ENCODE measurements at places on chromosomes 11 and 22. TPM values are rescaled to one million over a fixed set of nuclear protein-coding genes. Genes with fewer than 3 reads are reported as not detected.
A peak's percentile ranks its signal among the peaks of the same experiment; 100 is the strongest.

DNA sequence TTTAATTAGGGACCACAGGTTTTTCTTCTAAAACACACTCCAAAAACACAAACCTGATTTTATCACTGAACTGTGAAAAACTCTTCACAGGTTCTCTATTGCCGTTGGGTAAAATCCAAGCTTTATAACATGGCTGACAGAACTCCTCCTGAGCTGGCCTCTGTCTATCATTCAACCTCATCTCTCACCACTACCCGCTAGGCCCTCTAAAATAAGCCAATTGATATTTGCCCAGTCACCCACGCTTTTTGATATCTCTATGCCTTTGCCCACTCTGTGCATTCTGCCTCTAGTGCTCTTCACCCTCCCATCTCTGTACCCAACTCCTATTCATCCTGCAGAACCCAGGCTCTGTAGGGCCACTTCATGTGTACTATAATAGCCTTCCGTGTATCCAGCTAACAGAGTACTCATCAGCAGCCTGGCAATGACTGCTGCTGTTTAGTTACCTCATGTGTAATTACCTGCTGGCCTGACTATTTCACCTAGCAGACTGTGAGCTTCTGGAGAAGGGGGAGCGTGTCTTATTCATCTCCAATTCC, 1.1 kb upstream of the CNGA4 start:
- no peak overlapping the region for H3K4me3 ChIP-seq
- H3K36me3 ChIP-seq: no peaks in the 10 kb centered on the region
- no peaks in the 10 kb centered on the region for H3K4me1 ChIP-seq
- H3K27ac ChIP-seq: no peak overlapping the region

GRCh38 chr11:60482361-60482760, 10.2 kb upstream of the MS4A12 start:
- no peak overlapping the region for H3K4me3 ChIP-seq
- H3K4me1 ChIP-seq: no peaks in the 10 kb centered on the region
- no peaks in the 10 kb centered on the region for H3K36me3 ChIP-seq
- no peak for DNase-seq
- no peaks in the 10 kb centered on the region for H3K27me3 ChIP-seq
- H3K27ac ChIP-seq: no peak overlapping the region

DNA sequence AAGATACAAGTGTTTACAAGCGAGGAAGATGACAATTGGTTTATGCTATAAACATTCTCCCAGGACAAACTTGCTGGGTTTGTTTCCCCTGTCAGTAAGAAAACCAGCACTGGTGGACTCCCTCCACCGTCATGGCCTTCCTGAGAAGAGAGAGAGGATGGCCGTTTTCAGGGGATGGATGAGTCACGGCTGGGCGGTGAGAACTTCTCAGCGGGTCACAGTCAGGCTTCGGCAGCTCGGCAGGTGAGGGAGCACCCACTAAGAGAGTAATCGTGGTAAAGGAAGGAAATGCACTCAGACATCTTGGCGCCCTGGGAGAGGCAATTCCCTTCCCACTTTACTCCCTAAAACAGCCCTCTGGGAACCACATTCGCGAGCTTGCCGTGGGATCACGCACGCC, 83.9 kb downstream of the NCAM1 start:
- no peaks in the 10 kb centered on the region for H3K4me1 ChIP-seq
- no peak for DNase-seq
- H3K27ac ChIP-seq: no peak overlapping the region
- no peaks in the 10 kb centered on the region for H3K36me3 ChIP-seq
- H3K4me3 ChIP-seq: no peak overlapping the region

DNA sequence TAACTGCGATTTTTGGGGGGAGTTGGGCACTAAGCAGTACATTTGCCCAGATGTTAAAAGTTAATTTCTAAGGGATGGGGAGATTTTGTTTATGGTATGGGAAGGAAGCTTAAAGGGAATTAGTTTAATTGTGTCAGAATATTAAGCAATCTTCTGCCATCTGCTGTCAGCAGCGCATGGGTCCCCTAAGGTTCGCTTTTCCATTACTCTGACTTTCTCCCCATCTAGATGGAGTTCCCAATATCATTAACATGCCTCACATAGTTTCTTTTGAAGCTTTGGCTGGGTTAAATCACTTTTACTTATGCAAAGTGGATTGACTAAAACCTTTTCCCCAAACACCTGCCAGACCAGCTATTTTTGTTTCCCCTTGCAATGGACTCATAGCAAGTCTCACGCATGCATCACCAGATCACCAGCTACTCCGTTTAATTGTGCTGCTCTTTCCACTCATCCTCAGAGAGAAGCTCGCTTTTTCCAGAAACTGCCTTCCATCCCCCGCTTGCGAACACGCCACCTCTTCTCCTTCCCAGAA, 172.7 kb downstream of the FAT3 start:
- no peak for DNase-seq
- H3K4me1 ChIP-seq: no peaks in the 10 kb centered on the region
- H3K4me3 ChIP-seq: no peak overlapping the region
- H3K27ac ChIP-seq: no peak overlapping the region
- no peaks in the 10 kb centered on the region for H3K36me3 ChIP-seq

DNA sequence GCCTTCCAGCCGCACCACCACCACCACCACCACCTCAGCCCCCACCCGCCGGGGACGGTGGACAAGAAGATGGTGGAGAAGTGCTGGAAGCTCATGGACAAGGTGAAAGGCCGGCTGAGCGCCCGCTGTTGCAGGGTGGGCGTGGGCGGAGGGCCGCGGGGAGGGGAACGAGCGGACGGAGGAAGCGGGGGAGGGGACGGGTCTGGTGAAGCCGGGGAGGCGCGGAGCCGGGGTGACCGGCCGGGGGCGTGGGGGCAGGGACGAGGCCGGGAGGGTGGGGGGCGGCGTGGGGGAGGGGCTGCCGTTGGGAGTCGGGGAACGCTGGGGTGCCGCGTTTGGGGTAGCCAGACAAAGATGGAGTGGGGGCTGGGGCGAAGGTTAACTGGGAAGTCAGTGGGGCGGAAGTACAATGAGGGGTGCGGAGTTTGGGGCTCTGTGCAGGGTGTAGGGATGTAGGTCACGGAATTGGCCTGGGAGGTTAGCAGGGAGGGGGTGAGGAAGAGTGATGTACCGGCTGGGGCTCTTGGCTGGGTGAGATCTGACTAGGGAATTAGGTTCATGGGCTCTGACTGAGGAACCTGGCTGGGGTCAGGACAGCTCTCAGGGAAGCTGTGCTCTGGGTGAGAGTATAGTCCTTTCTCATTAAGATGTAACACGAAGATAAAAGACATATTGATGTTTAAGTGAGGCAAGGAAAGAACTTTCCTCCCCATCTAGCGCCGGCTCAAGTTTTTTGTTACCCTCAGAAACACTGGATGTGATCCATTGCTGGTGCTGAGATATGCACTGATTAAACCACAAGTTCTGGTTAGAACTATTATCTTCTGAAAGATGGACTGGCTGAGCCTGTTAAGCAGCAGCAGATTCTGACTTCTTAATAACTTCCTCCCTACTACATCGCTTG, 624 bp downstream of the CBL start:
- peaks cover 2% of the 10 kb centered on the region for H3K4me1 ChIP-seq
- H3K27me3 ChIP-seq: no peaks in the 10 kb centered on the region
- no peaks in the 10 kb centered on the region for H3K36me3 ChIP-seq
- peak overlapping the region; percentile 32 for H3K27ac ChIP-seq

GRCh38 chr11:16096336-16096735, 260.0 kb downstream of the SOX6 start:
- H3K27me3 ChIP-seq: no peaks in the 10 kb centered on the region
- no peaks in the 10 kb centered on the region for H3K36me3 ChIP-seq
- H3K27ac ChIP-seq: no peak overlapping the region
- no peak for DNase-seq

DNA sequence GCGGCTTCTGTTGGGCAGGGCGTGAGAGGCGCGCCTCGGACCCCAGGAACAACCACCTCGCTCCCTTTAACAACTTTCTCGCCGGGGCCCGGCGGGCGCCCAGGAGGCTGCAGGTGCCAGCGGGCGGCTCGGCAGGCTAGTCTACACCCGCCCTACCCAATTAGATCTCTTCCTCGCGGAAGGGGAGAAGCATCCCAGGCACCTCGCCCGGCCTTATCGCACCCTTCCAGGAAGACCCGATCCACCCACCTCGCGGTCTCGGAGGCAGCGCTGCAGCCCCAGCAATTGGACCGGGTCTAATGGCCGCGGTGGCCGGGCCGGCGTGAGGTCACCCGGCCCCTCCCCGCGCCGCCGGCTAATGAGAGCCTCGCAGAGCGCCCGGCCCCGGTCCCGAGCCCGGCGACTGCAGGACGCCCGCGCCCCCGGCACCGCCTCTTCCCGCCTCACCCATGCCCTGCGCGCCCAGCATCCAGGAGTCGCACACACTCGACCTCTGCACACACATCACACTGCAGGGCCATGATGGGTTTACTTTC, at the start of gene PLAAT3:
Gene PLAAT3 (minus strand): TSS at position 298 of the 536 bp plus-strand sequence. CDS start 419 bp downstream, outside the sequence.
- H3K36me3 ChIP-seq: no peaks in the 10 kb centered on the region
- peak within 1 kb of the TSS; percentile 8 for H3K27ac ChIP-seq

DNA sequence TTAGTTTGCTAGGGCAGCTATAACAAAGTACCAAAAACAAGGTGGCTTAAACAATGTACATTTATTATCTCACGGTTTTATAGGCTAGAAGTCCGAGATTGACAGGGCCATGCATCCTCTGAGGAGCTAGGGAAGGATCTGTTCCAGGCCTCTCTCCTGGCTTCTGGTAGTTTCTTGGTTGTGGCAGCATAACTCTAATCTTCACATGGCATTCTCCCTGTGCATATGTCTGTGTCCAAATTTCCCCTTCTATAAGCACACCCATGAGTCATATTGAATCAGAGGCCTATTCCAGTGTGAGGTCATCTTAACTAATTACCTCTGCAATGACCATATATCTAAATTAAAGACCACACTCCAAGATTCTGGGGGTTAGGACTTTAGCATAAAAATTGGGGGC, 31.3 kb upstream of the MMP13 start:
- H3K4me1 ChIP-seq: no peaks in the 10 kb centered on the region
- H3K27me3 ChIP-seq: no peaks in the 10 kb centered on the region
- no peak for DNase-seq
- no peaks in the 10 kb centered on the region for H3K36me3 ChIP-seq
- no peak overlapping the region for H3K27ac ChIP-seq

GRCh38 chr11:117819096-117820040, 5.2 kb downstream of the FXYD2 start:
- no peak overlapping the region for H3K4me3 ChIP-seq
- H3K27ac ChIP-seq: no peak overlapping the region
- DNase-seq: peak; percentile 76
- no peaks in the 10 kb centered on the region for H3K27me3 ChIP-seq
- H3K36me3 ChIP-seq: no peaks in the 10 kb centered on the region

DNA sequence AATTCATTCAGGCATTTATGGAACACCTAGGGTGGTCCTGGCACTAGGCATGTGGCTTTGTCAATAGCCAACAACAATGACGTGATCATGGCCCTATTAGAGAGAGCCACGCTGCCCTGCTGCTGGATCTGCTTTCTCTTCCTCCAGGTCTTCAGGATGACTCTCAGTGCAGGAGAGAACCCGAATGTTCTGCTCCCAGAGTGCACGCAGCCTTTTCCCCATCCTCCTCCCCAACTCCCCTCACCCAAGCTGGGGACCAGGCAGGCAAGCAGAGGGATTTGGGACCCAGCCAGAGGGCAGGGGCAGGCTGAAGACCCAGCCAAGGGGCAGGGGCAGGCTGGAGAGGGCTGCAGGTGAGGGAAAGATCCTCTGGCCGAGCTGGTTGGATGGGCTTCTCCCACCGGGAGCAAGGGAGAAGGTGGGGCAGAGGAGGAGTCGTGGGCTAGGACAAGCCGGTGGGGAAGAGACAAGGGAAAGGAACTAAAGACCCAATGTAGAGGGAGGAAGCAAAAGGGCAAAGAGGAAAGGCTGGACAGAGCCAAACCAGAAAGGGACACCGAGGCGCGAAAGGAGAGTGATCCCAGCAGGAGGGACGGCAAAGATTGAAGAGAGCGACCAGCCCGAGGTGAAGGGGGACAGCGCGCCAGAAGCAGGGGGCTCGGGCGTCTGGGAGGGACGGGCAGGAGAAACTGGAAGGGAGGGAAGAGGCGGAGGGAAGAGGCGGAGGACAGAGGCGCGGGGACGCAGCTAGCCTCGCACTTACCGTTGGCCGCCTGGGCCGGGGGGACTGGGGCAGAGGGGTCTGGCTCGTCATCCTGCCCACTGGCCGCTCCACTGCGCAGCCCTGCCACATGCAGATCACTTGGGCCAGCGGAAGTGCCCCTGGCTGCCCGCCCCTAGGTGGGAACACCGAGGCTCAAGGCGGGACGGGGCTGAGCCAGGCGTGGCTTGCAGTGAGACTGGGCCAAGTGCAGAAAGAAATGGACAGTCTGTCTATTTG, at the start of gene KCTD14:
Gene KCTD14 (minus strand): TSS at position 880 of the 1,000 bp plus-strand sequence. CDS start 27 bp downstream, at position 853.
- no peaks in the 10 kb centered on the region for H3K36me3 ChIP-seq
- H3K4me1 ChIP-seq: no peaks in the 10 kb centered on the region
- H3K4me3 ChIP-seq: no peak within 1 kb of the TSS
- no peak within 1 kb of the TSS for H3K27ac ChIP-seq

Gene FLRT1
- total RNA-seq: 0.60 TPM

Gene OR52K2
- not detected for total RNA-seq

Gene SLC16A8
- total RNA-seq: not detected

Gene GLB1L2
- total RNA-seq: 0.94 TPM

Gene CARD10
- 24.9 TPM for total RNA-seq
